A549 treated with RU486 at 1 μM for 4 hours (cell line): ENCODE measurements at places on chromosomes 5 and 9. TPM values are rescaled to one million over a fixed set of nuclear protein-coding genes. Genes with fewer than 3 reads are reported as not detected.

STK32A gene
- total RNA-seq: 0.18 to 0.39 TPM (median 0.34 TPM) in 5 replicates

SLC2A6 gene
- total RNA-seq: 14.5 to 24.2 TPM (median 20.4 TPM) in 5 replicates

CD14 gene
- total RNA-seq: 3.2 to 5.6 TPM (median 3.9 TPM) in 5 replicates

NEUROG1 gene
- total RNA-seq: not detected in 5 replicates

PCDHAC1 gene
- 1.1 to 1.9 TPM (median 1.3 TPM) in 5 replicates for total RNA-seq

SAXO1 gene
- not detected in 5 replicates for total RNA-seq

LCN1 gene
- total RNA-seq: not detected in 5 replicates

CAMK2A gene
- total RNA-seq: 0.61 to 1.4 TPM (median 0.83 TPM) in 5 replicates

GRIA1 gene
- total RNA-seq: not detected in 5 replicates

KIAA1958 gene
- 1.8 to 2.4 TPM (median 2.3 TPM) in 5 replicates for total RNA-seq

SLC22A4 gene
- 3.9 to 5.1 TPM (median 4.8 TPM) in 5 replicates for total RNA-seq

RGMB gene
- 6.2 to 9.3 TPM (median 8.8 TPM) in 5 replicates for total RNA-seq

TOR1A gene
- 61.3 to 67.8 TPM (median 63.2 TPM) in 5 replicates for total RNA-seq

SOX30 gene
- total RNA-seq: 0.06 to 0.09 TPM in 2 of 5 replicates, not detected in the others

IL9 gene
- total RNA-seq: not detected in 5 replicates

NUTM2G gene
- not detected in 5 replicates for total RNA-seq

PCDHB14 gene
- 0.07 to 0.21 TPM (median 0.09 TPM) in 5 replicates for total RNA-seq

FOXD4L3 gene
- 0.07 to 0.29 TPM (median 0.09 TPM) in 5 replicates for total RNA-seq
